ENCODE measurements at places on chromosomes 16 and 17.

GRCh38 chr16:9797306-9797705 is 384.9 kb downstream of the GRIN2A start:
- no peak for DNase-seq

GRCh38 chr17:49958723-49959122 is 10.3 kb upstream of the DLX4 start:
- DNase-seq: no peak

- DNase-seq: no peak
Observed at GRCh38 chr17:43714465-43715149, 44.0 kb downstream of the SOST start.

DNA sequence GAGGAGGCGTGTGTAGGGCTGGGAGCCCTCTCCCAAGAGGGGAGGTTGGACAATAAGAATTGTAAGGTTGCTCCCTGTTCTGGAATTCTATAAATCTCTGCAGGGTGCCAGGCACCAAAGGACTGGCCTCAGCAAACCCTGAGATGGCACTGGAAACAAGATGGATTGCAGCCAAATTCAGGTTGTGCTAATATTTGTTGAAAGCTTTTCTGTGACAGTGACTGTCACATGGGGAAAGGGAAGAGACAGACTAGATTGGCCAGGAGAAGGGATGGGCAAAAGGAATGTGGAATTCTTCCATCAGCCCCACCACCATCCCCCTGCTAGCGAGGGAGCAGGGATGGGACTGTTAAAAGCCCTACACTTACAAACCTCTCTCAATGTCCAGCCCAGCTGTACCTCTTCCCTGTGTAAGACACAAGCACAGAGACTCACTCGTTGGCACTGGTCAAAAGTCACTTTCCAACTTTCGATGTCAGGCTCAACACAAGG is 62.4 kb downstream of the SOX9 start:
- DNase-seq: no peak

GRCh38 chr16:17476414-17477259 is 5.9 kb upstream of the XYLT1 start:
- no peak for DNase-seq

DNA sequence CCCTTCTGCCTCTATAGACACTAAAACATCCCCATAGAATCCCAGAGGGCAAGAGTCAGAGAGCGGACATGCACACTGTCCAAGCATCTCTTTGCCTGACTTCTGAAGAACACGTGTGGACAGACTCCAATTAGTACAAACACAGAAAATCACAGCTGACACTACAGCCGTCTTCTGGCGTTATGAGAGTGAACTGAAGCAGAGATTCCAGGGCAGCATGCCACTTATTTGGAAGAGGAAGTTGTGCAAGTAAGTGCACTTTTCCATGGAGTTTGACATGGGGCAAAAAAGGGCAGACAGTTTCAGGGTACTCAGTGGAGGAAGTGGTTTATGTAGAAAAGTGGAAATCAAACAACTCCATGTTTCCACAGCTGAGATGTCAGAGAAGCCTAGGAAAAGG is 16.8 kb upstream of the ZNF287 start:
- no peak for DNase-seq

DNA sequence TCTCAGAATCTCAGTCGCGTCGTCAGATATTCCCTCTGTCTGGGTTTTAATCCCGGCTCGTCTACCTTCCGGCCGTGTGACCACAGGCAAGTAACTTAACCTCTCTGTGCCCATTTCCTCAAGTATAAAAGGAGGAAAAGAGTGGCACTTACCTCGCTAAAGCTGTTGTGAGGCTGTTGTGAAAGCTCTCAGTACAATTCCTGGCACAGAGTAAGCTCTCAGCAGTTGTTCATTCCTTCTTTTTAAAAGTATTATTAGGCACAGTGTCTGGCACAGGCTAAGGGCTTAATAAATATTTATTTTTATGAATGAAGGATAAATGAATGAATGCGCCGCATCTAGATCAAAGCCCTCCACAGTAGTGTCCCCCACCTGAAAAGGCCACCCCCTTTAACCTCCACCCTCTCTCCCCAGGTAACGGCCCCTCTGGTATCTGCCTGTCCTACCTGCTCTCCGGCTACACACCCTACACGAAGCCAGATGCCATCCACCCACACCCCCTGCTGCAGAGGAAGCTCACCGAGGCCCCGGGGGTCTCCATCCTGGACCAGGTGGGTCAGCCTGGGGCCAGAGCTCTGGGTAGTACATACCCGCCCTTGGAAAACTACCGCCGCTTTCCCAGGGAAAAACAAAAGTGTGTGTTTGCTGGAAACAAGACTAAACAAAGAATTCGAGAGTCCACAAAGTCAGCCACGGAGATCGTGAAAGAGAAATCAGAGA is 6.0 kb downstream of the OSGIN1 start:
- DNase-seq: no peak

DNA sequence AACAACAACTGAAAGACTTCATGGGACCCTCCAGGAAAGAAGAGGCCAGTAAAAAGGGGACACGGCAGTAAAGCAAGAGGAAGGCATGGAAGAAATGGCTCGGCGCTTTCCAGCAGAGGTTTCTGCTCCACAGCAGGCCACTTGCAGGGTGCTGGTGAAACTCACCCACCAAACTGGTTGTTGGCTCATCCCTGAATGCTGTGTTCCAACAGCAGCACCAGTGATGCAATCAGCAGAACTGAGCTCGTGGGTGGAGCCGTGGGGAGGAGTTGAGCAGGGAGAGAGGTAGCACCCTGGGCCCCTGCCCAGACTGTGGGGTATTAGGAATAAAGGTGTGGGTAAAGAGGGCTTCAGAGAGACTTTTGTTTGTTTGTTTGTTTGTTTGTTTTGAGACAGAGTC is 62.8 kb upstream of the ADCY9 start:
- no peak for DNase-seq

DNA sequence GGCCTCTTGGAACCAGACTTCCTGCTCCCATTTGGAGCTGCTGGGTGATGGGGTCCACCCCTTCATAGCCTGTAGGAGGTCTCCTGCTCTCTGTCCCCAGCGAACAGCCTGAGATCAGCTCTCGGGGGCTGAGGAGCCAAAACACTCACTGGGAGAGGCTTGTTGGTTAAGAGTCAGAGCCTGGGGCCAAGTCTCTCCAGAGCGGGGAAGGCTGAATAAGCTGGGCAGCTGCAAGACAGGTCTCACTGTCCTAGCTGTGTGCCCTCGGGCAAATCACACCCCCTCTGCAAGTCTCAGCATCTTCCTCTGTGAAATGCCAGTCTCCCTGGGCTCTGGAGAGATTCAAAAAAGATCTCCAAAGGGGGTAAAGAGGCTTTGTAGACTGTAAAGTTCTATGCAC is 174.6 kb downstream of the WSCD1 start:
- no peak for DNase-seq

- DNase-seq: no peak
Observed at GRCh38 chr17:34606763-34607162, 27.4 kb downstream of the TMEM132E start.

GRCh38 chr16:20870122-20870820 is 29.9 kb downstream of the DCUN1D3 start:
- DNase-seq: no peak

DNA sequence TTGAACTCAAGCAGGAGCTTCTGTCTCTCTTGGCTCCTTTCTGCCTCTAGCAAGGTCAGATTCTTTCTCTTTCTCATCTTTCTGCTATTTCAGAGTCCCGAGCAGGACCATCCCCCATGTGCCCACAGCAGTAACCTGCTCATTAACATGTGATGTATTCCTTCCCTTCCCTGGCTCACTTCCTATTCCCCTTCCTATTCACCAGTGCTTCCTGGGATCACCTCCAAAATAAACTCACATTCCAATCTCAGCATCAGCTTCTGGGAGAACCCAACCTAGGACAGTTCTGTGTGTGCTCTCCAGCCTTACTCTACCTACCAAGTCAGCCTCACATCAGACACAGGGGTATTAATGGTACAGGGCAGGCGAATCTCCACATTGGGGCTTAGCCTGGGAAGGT is 546.4 kb upstream of the SALL1 start:
- DNase-seq: no peak

DNA sequence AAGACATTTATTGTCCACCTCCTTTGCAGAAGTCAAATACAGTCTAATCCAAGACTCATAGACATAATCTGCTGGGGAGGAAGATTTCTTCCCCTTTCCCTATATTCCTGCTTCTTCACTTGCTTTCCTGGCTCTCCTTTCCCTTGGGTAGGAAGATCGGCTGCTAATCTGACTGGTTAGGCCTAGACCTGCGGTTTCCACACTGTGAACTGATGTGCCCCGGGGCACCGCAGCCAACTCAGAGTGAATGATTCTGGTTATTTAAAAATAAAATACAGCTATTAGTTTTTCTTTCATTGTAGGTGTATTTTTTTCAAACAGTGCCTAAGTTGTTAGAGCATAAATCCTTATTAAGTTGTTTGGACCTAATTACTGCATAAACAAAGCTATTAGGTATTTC is 78.9 kb downstream of the DNAH3 start:
- no peak for DNase-seq

- no peak for DNase-seq
Observed at GRCh38 chr17:21545064-21545463, 147.3 kb upstream of the KCNJ18 start.

- DNase-seq: no peak
Observed at GRCh38 chr16:29987371-29988085, 7.9 kb downstream of the HIRIP3 start.

- no peak for DNase-seq
Observed at GRCh38 chr16:88853325-88853941, 3.3 kb downstream of the GALNS start.

- DNase-seq: no peak
Observed at GRCh38 chr16:31527734-31528274, at the start of gene AHSP. Gene AHSP (plus strand): TSS chr16:31527900. CDS start chr16:31528140, 240 bp downstream.

- no peak for DNase-seq
Observed at GRCh38 chr16:496097-496886, 31.2 kb upstream of the CAPN15 start.

- DNase-seq: peak; percentile 59
Observed at GRCh38 chr16:89360760-89361435, 129.5 kb downstream of the ANKRD11 start.

All from stimulated activated CD4-positive, alpha-beta T cell treated with anti-CD3 and anti-CD28 coated beads, Interleukin-4, amount 100 ng/mL, for 4 hours (primary cell).